ENCODE measurements at places on chromosomes 3 and 15.

- DNase-seq, result no peak
Observed at GRCh38 chr15:88794001-88794400, 9.2 kb upstream of the ACAN start.

DNA sequence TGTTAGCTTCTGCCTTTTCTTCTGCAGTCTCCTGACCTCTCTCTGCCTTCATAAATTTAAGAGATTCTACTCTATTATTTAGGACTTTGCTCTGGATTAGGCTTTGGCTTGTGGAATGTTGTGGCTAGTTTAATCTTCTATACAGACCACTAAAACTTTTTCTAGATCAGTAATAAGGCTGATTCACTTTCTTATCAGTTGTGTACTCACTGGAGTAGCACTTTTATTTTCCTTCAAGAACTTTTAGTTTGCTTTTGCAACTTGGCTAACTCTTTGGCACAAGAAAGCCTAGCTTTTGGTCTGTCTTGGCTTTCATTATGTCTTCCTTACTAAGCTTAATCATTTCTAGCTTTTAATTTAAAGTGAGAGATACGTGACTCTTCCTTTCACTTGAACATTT lies 265.5 kb upstream of the TBC1D5 start:
- DNase-seq, result peak; percentile 3

DNA sequence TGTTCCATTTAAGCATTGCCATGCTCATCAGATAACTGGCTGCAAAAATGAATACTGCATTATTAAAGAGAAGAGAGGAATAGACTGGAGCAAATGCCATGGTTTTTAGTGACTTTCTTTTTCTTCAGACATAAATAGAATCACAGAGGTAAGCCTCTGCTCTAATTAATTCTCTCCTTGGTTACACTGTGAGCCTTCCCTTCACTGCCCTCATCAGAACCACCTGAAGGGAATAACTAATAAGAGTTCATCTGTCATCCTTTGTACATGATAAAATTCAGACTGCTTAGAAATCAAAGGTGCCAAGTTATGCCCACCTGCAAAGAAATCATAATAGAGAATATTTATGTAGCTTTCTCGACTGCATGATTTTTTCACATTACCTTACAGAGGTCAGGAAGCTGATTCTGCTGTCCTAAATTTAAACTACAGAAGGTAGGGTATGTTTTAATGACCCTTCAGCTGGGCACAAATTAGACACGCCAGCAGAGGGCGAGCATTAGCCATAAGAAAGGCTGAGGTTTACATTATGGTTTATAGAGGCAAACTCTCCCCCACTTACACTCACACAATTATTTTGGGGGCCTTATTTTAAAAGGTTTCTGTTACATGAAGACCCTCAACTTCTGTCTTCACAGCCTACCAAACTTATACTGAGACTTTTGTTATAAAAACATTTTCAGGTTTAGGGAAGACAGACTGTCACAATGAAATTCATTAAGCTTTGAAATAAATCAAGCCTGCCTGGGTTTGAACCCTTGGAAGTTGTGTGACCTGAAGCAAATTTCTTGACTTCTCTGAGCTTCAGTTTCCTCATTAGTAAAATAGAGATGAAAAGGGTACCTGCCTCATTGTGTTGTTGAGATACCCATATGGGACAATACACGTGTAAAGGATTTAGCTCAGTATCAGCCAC lies 15.3 kb upstream of the UNC13C start:
- peak; percentile 16 for DNase-seq

- DNase-seq, result peak; percentile 95
Observed at GRCh38 chr3:11434017-11434526, 161.9 kb downstream of the ATG7 start.

DNA sequence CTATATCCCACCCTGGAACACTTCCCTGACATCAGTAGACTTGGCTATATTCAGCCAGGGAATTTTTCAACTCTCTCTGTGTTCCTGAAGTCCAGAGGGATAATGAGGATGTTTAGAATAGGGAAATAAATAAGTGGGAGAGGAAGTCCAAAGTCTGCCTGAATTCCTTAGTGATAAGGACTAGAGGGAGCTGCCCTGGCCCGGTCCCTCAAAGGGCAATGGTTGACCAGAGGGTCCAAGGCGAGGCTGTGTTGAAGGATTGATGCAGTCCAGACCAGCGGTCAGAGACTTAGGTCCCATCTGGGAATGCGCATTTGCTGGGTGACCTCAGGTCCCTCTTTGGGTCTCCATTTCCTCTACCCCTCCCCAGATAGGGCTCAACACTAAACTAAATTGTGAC lies 7.9 kb downstream of the VIPR1 start:
- no peak for DNase-seq

DNA sequence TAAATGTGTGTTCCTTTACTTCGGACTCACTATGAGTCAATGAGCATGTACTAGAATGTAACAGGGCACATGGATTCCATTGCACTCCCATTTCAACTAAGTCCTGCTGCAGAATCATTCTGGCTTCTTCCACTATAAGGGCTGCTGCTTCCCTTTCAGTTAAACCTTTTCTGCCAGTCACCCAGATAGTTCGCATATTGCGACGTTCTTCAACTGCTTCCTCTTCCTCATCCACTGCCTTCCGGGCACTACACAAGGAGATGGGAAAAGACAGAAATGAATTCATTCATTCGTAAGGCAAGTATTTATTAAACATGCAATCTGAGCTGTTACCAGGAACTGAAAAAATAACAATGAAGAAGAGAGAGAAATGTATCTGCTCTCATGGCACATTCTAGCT lies 55.6 kb downstream of the POLQ start:
- no peak for DNase-seq

GRCh38 chr15:94526071-94526689 lies 294.8 kb downstream of the MCTP2 start:
- DNase-seq, result no peak

DNA sequence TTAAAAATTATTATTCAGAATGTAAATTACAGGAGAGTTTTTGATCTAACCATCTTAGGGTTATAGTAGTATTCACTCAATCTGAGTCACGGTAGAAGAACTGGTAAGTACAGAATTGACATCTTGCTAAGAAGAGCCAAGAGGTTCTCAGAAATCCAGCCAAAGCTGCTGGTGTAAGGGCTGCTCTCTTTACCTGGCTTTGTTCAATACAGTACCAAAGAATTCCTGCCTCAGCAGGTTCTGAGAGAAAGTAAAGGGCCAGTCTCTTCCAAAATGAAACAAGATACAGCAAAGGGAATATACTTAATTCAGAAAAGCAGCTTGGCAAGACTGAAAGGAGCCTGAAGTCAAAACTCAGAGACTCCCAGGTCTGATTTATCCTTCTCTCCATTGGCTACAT lies 193.1 kb downstream of the TNIK start:
- DNase-seq, result no peak

DNA sequence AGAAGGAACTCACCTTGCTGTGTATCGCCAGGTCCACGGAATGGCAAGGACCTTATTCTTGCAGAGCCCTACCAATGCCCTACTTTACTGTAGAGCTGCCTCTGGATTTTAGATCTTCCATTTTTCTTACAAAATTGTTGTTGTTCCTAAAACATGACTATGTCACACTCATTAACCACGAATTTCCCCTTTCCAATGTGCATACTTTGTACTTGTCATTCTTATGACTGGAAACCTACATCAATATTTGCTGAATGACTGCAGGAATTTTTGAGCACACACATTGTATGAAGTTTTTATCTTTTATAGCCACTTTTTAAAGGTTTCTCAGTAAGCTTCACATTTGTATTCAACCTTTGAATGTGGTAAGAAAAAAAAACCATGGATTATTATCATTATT lies 35.9 kb upstream of the CMSS1 start:
- DNase-seq, result peak; percentile 56

- peak; percentile 97 for DNase-seq
Observed at GRCh38 chr15:51758645-51759044, 7.2 kb downstream of the TMOD2 start.

- peak; percentile 72 for DNase-seq
Observed at GRCh38 chr15:64905119-64905831, 6.4 kb upstream of the ANKDD1A start.

DNA sequence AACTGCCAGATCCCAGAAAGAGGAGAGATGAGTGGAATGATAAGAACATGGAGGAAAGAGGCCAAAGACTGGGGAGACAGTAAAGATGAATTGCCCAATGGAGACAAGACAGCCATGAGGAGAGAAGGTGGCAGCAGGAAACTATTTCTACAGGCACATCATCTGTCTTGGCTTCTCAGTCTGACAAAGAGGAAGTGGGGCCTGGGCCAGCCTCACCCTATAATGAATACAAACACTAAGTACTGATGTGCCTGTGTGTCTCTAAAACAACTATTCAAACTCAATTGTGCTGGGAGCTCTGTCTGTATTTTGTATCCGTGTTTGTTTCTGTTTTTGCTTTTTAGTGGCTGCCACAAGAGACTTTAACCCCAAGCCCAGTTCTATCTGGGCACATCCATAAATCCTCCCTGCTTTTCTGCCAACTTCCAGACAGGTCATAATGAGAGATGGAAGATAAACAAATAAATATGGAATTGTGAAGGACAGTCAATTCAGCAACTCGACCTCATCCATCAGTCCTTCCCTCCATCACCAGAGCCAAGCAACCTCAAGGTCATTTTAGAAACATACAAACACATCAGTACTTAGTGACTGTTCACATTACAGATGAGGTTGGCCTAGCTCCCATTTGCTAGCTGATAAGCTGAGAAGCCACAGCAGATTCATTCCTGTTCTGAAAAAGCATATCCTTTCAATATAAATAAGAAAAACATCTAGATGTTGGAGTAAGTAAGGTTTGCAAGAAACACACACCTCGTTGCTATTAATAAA lies 116.7 kb downstream of the CADPS start:
- no peak for DNase-seq

- peak; percentile 14 for DNase-seq
Observed at GRCh38 chr3:196082619-196082971, 705 bp upstream of the TFRC start.

- no peak for DNase-seq
Observed at GRCh38 chr3:52784021-52784621, 6.7 kb downstream of the ITIH1 start.

GRCh38 chr3:113531826-113532697 lies at the start of gene SIDT1:
Gene SIDT1, plus strand, starts transcription at chr3:113532555. Its CDS starts 467 bp downstream, at chr3:113533022.
- no peak for DNase-seq

- peak; percentile 91 for DNase-seq
Observed at GRCh38 chr15:37586011-37586583, 348.3 kb upstream of the TMCO5A start.

Data from fibroblast of mammary gland (primary cell).